ENCODE measurements at places on chromosomes 6 and 20. TPM values are rescaled to one million over a fixed set of nuclear protein-coding genes. Genes with fewer than 3 reads are reported as not detected.

XPO5 gene
- 10.4 TPM for total RNA-seq

IRF4 gene
- not detected for total RNA-seq

MARCKS gene
- total RNA-seq, result 121 TPM

TOX2 gene
- total RNA-seq, result 50.7 TPM

DYNLT2 gene
- total RNA-seq, result 1.0 TPM

METTL24 gene
- total RNA-seq, result not detected

SPAG4 gene
- total RNA-seq, result 23.7 TPM

KIAA1755 gene
- 18.0 TPM for total RNA-seq

SLC22A3 gene
- total RNA-seq, result 4.0 TPM

MCHR2 gene
- not detected for total RNA-seq

CTAGE9 gene
- total RNA-seq, result not detected

COL11A2 gene
- total RNA-seq, result 0.16 TPM

ENPP1 gene
- total RNA-seq, result 3.6 TPM

ATP6V1G2 gene
- total RNA-seq, result 5.9 TPM

HCK gene
- total RNA-seq, result not detected

TRERF1 gene
- 11.9 TPM for total RNA-seq

TSPYL1 gene
- total RNA-seq, result 48.4 TPM

OR12D3 gene
- not detected for total RNA-seq

All from epithelial cell of alveolus of lung (primary cell).